ENCODE measurements at places on chromosomes 13 and 19.

DNA sequence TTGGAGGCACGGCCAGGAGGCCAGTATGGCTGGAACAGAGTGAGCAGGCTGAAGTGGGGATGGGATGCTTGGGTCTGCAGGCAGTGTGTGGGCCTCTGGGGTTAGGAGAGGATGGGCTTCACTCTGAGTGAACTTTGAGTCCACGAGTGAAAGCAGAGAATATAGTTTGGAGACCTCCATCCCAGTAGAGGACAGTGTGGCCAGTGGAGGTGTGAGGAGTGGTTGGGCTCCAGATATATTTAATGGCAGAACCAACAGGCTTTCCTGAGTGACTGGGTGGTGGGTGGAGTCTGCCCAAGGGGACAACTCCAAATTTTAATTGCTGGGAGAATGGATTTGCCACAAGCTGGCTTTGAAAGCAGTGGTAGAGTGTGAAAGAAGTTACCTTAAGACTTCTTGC is 27.3 kb downstream of the GATAD2A start:
- no peak for DNase-seq

DNA sequence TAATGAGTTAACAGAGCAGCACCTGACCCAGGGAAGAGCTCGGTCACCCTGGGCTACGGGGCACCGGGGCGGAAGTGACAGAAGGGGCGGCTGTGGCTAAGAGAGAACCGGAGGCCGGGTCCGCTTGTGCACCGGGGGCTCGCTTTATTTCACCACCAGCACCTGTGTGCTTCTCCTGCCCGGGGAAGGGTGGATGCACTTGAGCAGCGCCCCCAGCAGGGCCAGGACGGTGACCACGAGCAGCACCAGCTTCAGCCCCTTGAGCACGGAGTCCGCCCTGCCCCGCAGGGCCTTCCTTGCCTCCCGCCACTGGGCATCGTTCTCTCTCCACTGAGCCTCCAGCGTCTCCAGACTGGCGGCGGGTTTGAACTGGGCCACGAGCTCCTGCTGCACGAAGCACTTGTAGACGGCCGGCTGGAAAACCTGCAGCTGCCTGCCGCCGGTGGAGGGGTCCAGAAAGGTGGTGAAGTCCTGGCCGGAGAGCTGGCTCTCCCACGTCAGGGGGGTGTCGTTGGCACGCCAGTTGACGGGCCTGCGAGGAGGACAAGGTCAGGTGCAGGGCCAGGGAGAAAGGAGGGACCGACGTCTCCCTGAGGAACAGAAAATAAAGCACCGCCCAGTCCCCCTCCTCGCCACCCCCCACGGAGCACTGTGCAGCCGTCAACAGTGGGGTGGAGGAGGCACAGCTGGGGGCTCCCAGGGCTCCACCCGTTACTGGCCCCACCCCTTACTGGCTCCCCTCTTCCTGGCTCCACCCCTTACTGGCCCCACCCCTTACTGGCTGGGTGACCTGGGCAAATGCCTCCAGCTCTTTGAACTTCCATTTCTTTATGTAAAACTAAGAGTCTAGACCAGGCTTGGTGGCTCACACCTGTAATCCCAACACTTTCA is 3.6 kb downstream of the FAM187B start:
- DNase-seq, result no peak

- DNase-seq, result no peak
Measured at GRCh38 chr19:41501854-41502253, 58.9 kb downstream of the ERICH4 start.

DNA sequence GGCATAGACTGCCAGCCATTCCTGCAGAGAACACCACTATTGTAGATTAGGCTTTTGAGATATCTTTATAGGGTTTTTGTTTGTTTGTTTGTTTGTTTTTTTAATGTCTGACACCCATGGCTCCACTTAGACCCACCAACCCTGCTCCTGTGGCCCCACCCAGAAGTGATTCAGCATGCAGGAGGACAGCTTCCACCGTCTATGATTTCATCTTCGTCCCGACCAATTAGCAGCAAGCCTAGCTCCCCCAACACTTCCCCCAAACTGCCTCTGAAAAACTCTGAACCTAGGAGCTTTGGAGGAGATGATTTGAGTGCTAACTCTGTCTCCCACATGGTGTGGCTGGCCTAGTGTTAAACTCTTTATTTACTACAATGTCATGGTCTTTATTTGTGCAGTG is 108.3 kb upstream of the RXFP2 start:
- no peak for DNase-seq

- peak; percentile 98 for DNase-seq
Measured at GRCh38 chr19:38851622-38852230, 1.9 kb upstream of the HNRNPL start.

DNA sequence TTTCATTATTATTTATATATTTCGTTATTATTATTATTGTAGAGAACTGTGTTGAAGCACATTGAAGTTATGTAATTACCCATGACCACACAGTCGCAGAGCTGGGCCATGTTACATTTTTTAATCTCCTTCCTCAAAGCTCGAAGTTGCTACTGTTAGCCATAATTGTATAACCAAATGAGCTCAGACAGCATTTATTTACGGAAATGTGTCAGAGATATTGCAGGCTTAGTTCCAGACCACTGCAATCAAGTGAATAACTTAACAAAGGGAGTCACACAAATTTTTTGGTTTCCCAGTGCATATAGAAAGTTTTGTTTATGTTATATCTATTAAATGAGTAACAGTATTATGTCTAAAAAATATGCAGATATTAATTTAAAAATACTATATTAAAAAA is 147.1 kb upstream of the SLITRK1 start:
- no peak for DNase-seq

GRCh38 chr13:41700790-41701310 is 243.5 kb downstream of the RGCC start:
- DNase-seq, result no peak

GRCh38 chr19:35585848-35586247 is at the start of gene PMIS2:
PMIS2 (plus strand) TSS chr19:35586173; CDS start chr19:35586260, 87 bp downstream.
- DNase-seq, result no peak

- no peak for DNase-seq
Measured at GRCh38 chr13:81017513-81018152, 676.7 kb upstream of the SPRY2 start.

- no peak for DNase-seq
Measured at GRCh38 chr13:103287659-103288058, 221.4 kb upstream of the SLC10A2 start.

DNA sequence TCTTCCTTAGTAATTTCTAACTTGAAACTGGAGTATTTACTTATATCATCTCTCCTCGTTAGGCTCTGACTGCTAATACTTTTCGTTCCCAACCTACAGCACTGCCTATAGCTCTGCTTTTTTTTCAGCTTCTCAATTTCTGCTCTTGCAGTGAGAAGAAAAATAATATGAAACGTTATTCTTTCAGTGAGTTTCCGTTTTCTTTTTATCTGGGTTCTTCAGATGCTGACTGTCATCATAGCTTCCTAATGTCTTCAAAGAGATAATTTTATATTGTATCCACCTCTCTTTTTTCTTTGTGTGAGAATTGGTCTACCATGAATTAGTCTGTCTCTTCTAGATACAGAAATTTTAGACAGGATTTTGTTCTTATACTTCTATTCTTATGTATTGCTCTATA is 454.9 kb downstream of the LMO7 start:
- DNase-seq, result no peak

DNA sequence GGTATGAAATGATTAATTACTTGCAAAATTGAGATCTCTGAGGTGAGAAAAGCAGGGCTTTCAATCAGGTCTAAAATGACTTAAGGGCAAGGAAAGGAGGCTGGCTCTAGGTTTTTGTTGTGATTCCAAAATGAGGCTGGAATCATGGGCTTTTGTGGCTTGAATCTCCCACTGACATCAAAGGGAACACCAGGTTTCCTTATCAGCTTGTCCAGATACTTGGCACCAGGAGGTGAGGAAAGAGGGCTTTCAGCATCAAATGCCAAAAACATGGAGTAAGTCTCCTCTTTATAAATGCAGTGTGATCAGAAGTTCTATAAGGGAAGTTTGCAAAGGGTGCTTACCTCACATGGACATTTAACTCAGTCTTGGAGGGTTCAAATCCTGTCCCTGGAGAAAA is 402.3 kb downstream of the NDFIP2 start:
- no peak for DNase-seq

- no peak for DNase-seq
Measured at GRCh38 chr13:93903909-93904308, 575.6 kb downstream of the DCT start.

- no peak for DNase-seq
Measured at GRCh38 chr13:72620874-72621273, 106.6 kb downstream of the MZT1 start.

GRCh38 chr13:49938921-49939320 is 2.8 kb upstream of the SPRYD7 start:
- no peak for DNase-seq

DNA sequence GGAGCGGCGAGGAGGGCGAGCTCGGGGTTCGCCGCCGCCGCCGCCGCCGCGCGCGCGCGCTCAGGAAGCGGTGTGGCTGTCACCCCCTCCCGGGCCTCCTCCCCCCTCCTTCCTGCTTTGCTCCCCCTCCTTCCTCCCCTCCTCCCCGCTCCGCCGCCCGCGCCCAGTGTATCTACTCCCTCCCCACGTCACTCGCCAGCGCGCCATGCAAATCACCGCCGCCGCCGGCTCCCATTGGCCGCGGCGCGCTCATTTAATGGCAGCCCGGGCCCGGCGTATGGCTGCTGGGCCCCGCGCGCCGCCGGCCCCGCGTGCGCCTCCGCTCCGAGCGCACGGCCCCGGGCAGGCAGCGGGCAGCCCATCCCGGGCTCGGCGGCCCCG is 335 bp upstream of the SOX1 start:
- DNase-seq, result peak; percentile 81

DNA sequence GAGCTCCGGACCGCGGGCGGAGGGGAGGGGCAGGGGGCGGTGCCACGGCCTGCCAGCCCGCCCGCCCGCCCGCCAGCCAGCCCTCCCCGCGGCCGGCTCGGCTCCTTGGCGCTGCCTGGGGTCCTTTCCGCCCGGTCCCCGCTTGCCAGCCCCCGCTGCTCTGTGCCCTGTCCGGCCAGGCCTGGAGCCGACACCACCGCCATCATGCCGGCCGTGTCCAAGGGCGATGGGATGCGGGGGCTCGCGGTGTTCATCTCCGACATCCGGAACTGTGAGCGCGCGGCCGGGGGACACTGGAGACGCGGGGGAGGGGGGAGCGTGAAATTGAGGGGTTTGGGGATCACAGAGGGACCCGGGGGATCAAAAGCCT is at the start of gene AP2A1:
TSS of gene AP2A1 (plus strand) at position 72 of the 370 bp plus-strand sequence. CDS start at position 205, 133 bp downstream.
- no peak for DNase-seq

GRCh38 chr13:39811696-39812095 is 156.2 kb downstream of the COG6 start:
- DNase-seq, result no peak

- no peak for DNase-seq
Measured at GRCh38 chr13:76292726-76293125, 593.5 kb downstream of the KCTD12 start.

Data from frontal cortex (tissue), 4 donors.